ENCODE measurements at places on chromosomes 4 and X.

DNA sequence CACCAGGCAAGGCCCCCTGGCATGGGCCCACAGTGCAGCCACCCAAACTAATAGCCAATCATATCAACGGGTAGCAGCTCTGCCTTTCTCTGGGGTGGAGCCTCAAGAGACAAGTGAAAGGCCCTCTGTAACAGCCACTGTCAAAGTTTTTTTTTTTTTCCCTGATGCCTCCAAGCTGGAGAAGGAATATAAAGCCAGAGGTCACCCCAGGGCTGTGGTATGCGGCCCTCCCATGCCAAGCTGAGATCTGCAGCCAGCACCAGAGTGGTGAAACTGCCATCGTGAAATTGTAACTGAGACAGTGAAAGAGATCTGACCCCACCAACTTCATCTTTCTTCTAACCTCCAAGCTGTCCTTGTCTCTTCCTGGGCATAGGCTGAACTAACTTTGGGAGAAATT, 407.0 kb downstream of the KLHL4 start:
- DNase-seq: no peak

DNA sequence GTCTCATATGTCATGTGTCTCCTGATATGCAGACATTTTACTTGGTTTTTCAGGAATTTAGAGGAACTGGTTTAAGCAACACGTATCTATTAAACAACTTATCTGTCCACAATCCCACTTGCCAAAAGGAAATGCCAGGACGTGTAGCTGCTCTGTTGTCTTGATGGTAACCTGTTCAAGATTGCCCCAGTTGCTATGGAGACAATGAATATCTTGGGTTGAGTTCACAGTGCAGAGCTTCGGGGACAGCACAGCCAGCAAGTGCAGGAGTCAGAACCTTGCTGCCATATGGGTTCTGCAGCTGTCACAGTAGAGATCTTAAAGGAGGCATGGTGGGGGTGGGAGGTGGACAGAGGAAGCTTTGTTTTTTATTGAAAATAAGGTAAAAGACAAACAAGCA, 28.7 kb upstream of the FAM9B start:
- DNase-seq: no peak

DNA sequence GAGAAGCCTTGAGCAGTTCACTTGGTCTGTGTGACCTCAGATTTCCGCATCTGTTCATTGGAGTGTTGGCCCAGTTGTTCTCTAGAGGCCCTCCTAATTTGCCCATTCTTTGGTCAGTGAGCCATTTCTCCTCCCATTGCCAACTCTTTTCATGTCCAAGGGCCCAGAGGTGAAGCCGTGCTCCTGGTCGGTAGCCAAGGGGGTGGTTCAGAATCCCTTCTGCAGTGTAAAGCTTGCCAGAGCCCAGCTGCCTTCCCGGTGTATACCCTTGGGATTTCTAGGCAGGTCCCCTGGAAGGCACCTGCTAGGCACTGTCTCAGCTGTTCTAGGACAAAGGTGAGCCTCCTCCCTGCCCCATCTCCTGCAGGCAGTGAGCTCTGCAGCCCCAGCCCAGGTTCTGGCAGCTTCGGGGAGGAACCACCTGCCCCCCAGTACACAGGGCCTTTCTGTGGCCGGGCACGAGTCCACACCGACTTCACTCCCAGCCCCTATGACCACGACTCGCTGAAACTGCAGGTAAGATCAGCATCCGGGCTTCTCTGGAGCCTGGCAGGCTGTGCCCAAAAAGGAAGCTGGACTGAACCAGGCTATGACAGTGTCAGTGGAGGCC, 12.3 kb downstream of the SASH3 start:
- no peak for DNase-seq

GRCh38 chrX:17860179-17860780, 818 bp downstream of the RAI2 start:
- DNase-seq: no peak

GRCh38 chr4:183342541-183343533, 20.6 kb upstream of the CLDN24 start:
- DNase-seq: no peak

- DNase-seq: no peak
Measured at GRCh38 chr4:73735231-73735630, 5.1 kb upstream of the CXCL8 start.

DNA sequence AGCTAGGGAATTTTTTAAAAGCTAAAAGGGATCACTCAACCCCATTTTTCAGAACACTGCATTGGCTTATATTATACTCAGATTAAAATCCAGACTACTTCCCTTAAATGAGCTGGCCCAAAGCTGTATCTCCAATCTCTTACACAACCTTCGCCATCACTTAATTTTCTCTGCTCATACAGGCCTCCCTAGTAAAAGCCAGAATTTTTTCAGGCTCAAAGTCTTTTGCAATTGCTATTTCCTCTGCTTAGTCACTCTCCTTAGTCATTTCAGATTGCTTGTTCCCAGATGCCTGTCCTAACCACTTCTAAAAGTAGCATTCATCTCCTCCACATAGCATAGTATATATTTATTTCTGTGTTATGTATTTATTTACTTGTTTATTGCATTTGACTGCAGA, 1587.9 kb upstream of the ADGRL3 start:
- DNase-seq: no peak

- no peak for DNase-seq
Measured at GRCh38 chr4:110587666-110588285, 35.1 kb downstream of the PITX2 start.

GRCh38 chrX:16212436-16212835, 45.2 kb downstream of the MAGEB17 start:
- peak; percentile 20 for DNase-seq

DNA sequence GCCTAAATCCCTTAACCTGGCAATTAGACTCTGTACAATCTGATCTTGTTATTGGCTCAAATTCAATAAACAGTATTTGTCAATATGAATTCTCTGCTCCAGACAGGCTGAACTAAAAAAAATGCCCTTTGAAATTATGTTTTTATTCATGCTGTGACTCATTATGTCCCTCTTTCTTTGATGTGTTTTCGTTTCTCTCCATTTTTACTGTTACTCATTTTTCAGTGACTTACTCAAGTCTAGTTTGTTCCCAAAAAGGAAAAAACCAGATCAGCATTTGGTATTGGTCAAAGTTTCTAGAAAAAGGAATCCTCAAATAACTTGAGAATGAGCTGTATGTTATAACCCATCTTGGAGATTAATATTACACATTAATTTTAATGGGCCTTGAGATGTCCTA, 40.4 kb downstream of the UNC5C start:
- no peak for DNase-seq

DNA sequence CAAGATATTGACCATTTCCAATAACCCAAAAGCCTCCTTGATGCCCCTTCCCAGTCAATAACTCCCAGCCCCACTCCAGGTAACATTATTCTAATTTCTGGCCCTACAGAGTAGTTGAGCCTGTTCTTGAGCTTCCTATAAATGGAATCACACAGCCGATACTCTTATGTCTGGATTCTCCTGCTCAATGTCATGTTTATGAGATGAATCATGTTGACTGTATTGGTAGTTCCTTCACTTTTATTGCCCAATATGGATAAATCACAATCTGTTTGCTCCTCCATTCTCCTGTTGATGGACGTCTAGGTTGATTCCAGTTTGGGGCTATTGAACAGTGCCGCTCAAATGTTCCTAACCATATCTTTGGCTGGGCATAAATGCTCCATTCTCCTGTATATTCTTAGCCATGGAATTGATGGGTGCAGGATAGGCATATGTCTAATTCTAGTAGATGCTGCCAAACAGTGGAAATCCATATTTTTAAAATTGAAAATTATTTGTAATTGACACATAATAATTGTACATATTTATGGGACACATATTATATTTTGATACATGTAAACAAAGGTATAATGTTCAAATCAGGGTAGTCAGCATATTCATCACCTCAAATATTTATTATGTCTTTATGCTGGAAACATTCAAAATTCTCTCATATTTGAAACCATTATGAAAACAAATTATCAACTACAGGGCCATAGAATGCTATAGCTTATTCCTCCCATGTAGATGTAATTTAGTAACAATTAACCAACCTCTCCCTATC, 40.5 kb upstream of the SLC2A9 start:
- no peak for DNase-seq

GRCh38 chr4:16199093-16199492, 27.2 kb downstream of the TAPT1 start:
- DNase-seq: peak; percentile 45

DNA sequence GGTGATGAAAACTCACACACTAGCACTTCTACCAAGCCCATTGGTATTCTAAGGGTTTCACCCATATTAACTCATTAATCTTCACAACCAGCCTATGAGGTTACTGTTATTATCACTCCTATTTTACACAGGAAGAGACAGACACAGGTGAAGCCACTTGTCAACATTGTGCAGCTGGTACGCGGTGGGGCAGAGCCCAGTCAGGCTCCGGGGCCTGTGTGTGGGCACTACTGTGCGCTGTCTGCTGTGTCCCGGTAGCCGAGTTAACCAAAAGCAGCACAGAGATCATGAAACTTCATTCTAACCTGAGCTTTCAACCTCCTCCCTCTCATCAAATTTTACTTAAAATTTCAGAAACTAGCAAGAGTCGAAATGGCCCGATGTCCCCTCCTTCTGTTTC, 111.3 kb downstream of the PHKA2 start:
- no peak for DNase-seq

- no peak for DNase-seq
Measured at GRCh38 chr4:11189756-11190155, 238.9 kb downstream of the HS3ST1 start.

DNA sequence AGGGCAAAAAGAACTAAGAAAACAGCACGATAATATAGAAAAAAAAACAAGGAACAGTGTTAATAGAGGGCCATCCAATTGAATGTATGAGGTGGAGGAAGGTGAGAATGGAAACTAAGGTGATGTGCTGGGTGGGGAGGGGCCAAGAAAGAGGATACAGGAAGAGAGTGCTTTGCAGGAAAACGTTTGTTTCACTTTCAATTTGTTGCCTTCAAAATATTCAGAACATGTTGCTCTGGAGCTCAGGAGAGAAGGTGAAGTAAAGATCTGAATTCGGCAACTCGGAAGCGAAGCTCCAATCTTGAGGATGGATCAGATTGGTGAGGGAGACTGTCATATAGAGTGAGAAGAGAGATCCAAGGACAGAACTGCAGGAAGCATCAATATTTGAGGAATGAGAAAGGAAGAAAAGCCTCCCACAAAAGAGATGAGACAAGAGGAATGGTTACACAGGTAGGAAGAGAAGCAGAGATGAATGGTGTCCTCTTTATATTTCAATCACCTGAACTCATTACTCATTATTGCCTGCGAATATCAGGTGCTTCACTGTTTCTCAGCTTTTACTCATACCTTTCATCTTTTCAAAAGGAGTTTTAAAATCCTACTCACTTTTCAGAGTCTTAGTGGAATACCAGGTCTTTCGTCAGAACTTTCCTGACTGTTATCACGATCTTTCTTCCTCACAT, 14.7 kb upstream of the SEC24D start:
- DNase-seq: peak; percentile 7

- no peak for DNase-seq
Measured at GRCh38 chr4:141845901-141846300, 209.5 kb downstream of the IL15 start.

GRCh38 chr4:185144601-185145240, 1.7 kb downstream of the SLC25A4 start:
- no peak for DNase-seq

- peak; percentile 19 for DNase-seq
Measured at GRCh38 chr4:148874331-148874730, 432.1 kb upstream of the NR3C2 start.

- DNase-seq: no peak
Measured at GRCh38 chr4:3252831-3253641, 4.1 kb downstream of the MSANTD1 start.

DNA sequence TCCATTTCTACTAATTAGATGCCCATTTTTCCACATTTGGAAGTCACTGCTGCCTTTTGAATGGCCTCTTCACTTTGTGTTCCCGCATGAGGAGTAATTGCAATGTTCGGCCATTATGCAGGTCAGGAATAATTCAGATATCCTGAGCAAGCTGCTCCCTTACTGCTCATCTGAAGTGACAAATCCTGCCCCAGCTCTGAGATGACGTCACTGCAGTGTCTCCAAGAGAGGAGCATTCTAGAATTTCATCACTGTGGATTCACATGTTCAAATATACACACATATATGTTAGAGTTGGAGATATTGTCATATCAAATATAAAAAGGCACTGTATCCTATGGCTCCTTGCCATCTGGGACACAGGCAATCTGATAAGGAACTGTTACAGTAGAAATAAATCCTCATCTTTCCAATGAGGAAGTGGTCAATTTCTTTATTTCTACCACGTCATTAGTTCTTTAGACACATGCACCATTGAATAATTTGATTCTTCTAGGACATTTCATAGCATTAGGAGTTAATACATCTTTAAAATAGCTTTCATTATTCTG, 706.9 kb upstream of the TENM3 start:
- peak; percentile 57 for DNase-seq

DNA sequence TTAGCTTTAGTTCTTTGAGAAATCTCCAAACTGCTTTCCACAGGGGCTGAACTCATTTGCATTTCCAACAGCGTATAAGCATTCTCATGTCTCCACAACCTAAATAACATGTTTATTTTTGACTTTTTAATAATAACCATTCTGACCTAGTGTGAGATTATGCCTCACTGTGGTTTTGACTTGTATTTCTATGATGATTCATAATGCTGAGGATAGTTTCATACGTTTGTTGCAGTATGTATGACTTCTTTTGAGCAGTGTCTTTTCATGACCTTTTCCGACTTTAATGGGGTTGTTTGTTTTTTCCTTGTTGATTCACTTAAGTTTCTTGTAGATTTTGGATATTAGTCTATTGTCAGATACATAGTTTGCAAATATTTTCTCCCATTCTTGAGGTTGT, 1833.0 kb upstream of the PCDH10 start:
- DNase-seq: no peak

DNA sequence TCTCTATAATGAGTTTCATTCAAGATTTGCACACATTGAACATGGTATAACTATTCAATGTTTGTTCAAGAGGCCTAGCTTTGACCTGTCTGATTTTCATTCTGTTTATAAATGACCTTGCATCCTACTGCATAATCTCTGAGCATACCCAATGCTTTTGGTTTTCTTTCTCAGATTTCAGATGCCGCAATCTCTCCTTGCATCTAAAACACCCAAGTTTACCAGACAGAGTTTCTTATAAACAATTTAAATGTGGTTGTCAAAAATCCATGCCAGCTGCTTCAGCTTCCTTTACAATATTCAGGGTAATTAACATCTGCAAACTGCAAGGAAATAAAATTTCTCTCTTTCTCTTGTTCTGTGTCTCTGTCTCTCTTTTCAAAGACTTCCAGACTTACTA, 123.0 kb upstream of the PCDH18 start:
- no peak for DNase-seq

GRCh38 chr4:78483811-78484210, 67.8 kb upstream of the ANXA3 start:
- no peak for DNase-seq
